Stimulated activated CD8-positive, alpha-beta memory T cell treated with anti-CD3 and anti-CD28 coated beads, Interleukin-2, amount 100 ng/mL, for 1 hour (primary cell): ENCODE measurements at places on chromosomes 16 and 17.

- no peak for DNase-seq
Measured at GRCh38 chr17:19672009-19672750, 23.6 kb downstream of the ALDH3A2 start.

- no peak for DNase-seq
Measured at GRCh38 chr17:44384281-44384822, 5.1 kb downstream of the ITGA2B start.

DNA sequence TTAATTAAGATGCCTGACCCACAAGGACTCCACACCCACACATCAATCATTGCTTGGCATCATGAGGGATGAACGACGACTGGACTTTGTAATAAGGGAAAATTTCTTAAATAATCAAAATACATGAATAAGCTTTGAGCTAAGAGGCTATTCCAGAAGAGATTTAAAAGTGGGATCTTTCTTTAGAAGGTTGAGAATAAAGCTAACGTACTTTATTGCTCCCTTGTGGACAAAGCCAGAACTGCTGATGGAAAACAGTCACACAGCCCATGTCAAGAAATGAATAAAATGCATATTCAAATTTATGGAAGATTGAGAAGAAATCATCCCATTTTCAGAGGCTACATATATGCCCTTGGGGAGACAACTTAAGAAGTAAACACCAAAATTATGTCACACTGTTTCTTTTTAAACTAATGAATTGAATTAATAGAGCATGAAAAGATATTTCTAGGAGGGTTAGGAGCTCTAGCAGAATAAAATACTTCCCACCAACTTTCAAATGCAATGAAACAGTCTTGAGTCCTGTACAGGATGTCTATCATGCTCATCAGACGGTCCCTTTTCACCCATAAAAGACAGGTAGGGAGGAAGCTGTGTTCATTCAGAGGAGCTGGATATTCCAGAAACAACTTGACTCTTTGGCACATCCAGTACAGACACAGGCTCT lies 60.2 kb upstream of the PHOSPHO1 start:
- DNase-seq = no peak

DNA sequence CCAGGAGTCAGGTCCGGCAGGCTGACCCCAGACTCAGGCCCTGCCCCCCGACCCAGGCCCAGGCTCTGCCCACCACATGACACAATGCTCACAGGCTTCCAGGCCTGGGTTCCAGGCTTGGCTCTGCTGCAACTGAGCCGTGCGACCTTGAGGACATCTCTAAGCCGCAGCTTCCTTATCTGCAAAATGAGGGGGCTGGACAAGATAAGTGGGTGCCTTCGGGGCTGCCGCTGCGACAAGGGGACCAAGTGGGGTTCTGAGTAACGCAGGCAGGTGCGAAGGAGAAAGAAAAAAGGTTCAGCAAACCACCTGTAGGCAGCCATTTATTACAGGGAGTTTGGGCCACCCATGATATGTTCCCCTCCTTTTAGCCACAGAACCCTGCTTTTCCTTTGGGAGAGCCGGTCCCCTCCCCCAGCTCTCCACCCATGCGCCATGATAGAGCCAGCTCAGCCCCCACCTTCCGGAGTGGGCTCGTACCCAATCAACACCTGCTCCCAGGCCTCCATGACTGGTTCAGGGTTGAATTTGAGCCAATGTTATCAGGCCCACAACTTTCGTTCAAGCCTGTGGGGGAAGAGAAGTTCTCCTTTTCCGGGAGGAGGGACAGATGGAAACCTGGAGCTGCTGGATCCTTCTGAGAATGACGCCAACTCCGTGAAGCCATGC lies 38.2 kb downstream of the RTN4RL1 start:
- DNase-seq = no peak

- DNase-seq = no peak
Measured at GRCh38 chr17:70539132-70539924, 370.0 kb downstream of the KCNJ2 start.

- no peak for DNase-seq
Measured at GRCh38 chr16:61944004-61944403, 92.2 kb downstream of the CDH8 start.

GRCh38 chr17:16215273-16215964 lies at the start of gene NCOR1:
TSS of gene NCOR1 (minus strand) at chr17:16215534. CDS start at chr17:16194569, 20,965 bp downstream.
- DNase-seq = peak; percentile 81

DNA sequence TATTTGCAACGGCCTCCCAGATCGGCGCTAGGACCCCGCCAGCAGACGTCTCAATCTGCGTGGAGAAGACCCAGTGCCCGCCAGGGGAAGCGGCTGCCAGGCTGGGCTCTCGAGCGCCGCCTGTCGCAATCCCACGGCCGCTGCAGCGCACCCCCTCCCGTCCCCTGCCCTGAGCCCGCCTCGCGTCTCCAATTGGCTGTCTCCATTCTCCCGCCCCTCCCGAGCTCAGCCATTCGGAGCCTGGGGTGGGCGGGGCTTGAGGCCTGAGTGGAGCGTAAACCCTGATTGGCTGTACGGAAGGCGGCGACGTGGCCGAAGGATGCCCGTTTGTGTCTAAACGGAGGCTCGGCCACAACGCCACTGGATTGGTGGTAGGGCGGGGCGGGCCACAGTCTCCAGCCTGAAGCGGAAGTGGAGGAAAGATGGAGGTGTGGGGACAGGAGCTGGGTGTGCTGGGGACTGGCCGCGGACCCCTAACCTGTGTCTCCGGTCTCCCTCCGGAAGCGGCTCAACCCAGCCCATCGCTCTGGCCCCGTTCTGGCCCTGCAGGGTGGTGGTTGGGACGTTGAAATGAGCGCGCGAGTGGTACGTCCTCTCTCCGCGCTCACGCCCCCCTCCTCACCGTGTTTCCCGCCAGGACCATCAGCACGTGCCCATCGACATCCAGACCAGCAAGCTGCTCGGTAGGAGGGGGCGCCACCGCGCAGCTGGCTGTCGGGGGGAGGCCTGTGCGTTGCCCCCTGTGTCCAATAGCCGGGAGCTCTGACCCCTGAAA lies at the start of gene CDK5RAP3:
CDK5RAP3 (plus strand) TSS at position 389 of the 775 bp plus-strand sequence; CDS start at position 423, 34 bp downstream.
- DNase-seq = peak; percentile 97
